ENCODE measurements at places on chromosomes 4 and X. TPM values are rescaled to one million over a fixed set of nuclear protein-coding genes. Genes with fewer than 3 reads are reported as not detected.

GRCh38 chr4:188778905-188779304 is 639.7 kb downstream of the TRIML1 start:
- DNase-seq = no peak

DNA sequence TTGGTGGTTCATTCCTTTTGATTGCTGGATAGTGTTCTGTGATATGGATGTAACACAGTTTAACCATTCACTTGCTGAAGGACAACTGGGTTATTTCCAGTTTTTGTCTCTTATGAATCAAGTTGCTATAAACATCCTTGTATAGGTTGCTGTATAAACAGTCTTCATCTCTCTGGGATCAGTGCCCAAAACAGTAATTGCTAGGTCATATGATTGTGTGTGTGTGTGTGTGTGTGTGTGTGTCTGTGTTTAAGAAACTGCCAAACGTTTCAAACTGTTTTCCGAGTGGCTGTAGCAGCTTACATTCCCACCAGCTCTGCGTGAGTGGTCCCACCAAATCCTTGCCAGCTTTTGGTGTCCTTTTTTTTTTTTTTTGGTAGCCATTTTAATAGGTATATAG is 60.4 kb downstream of the F11 start:
- DNase-seq = no peak

DNA sequence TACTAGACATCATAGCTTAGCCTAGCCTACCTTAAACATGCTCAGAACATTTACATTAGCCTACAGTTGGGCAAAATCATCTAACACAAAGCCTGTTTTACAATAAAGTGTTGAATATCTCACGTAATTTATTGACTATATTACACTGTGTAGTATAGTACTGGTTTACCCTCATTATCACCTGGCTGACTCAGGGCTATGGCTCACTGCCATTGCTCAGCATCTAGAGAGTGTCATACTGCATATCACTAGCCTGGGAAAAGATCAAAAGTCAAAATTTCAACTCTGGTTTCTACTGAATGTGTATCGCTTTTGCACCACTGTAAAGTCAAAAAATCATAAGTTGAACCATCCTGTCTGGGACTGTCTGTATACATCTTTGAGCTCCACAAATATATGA is 78.6 kb downstream of the CEP44 start:
- no peak for DNase-seq

DNA sequence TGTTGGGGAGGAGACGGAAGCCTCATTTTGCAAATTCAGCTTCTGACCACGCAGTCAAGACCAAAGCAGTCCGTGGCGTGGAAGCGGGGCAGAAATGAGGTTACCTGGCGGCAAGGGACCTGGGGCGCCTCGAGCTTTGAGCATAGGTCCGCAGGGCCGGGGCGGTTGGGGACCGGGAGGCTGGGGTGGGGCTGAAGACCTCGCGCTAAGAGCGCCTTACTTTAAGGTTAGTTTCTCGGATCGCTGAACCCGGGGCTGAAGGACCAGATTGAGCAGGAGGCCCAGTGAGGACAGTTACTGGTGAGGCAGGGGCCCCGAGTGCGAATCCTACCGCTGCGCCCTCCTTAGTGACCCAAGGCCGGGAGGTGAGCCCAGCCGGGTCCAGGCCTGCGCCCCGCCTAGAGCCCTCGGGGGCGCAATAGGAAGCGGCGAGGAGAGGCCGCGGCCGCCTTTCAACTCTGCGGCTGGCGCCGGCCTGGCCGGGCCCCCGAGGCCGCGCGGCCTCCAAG is 7.5 kb downstream of the MSX1 start:
- no peak for DNase-seq

DNA sequence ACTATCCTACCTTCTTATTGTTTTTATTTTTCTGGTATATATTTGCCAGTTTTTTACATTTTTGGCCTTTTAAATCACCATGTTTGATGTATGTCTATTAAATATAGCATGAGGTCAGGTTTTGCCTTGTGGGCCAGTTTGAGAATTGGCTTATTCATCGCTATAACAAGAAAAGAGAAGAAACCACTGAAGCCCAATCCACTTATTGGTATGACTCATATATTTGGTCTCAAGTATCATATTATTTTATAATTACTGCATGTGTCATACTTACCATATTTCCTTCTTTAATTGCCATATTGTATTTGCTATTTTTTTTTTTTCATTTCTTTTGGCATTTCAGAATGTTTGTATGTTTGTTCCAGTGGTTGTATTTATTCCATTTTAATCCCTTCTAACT is 99.3 kb downstream of the IRF2 start:
- no peak for DNase-seq

DNA sequence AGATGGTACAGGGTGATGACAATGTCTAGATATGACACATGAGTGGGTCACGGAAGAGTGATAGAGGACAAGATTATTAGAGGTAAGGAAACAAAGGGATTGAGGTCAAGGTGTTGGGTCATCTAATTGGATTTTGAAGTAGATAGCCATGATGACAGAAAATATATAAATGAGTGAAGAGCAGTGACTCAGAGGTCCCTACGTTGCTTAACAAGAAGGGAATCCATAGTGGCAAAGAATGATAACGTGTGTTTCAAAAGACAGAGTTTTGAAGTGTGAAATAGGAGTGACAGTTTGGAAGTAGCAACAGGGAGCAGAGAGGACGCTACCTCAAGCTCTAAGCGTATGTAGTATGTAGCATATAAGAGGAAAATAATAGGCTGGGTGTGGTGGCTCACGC is 22.2 kb upstream of the CAMK2D start:
- no peak for DNase-seq

DNA sequence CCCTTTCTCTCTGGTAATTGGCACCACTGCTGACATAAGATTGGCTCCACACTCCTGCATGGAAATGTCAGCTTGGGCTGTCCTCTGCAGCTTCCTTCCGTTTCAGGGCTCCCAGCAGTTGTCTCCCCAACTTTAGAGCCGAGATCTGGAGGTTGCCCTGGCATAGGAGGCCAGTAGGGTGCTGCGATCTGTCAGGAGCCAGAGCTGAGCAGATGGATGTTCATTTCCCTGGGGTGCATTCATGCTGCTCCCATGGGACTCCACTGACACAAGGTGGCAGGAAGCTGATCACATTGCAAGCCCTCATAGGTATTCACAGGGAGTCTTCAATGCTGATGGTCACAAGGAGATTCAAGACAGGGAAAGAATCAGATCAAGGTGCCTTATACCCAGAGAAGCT is 116.6 kb upstream of the RAI2 start:
- no peak for DNase-seq

GRCh38 chr4:56953680-56954520 is 23.5 kb downstream of the NOA1 start:
- no peak for DNase-seq

DNA sequence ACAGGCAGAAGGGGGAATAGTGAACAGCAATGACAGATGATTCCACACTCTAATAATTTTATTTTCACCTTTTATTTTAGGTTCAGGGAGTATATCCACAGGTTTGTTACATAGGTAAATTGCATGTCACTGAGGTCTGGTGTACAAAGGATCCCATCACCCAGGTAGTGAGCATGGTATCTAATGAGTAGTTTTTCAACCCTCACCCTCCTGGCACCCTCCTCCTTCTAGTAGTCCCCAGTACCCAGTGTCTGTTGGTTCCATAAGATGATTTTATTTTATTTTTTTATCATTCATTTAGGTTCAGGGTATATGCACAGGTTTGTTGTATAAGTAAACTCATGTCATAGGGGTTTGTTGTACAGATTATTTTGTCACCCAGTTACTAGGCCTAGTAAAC is 58.6 kb upstream of the UGT8 start:
- no peak for DNase-seq

GRCh38 chr4:88097301-88097700 is 61.1 kb downstream of the ABCG2 start:
- no peak for DNase-seq

DNA sequence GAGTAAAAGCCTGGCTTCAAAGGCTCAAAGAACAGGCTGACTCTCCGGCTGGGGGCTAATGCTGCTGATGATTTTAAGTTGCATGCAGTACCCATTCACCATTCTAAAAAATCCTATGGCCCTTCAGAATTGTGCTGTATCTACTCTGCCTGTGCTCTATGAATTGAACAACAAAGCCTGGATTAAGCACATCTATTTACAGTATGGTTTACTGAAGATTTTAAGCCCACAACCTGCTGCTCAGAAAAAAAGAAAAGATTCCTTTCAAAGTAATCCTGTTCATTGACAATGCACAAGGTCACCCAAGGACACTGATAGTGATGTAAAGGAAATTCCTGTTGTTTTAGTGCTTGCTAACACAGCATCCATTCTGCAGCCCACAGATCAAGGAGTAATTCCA is 84.9 kb upstream of the SFRP2 start:
- DNase-seq = no peak

DNA sequence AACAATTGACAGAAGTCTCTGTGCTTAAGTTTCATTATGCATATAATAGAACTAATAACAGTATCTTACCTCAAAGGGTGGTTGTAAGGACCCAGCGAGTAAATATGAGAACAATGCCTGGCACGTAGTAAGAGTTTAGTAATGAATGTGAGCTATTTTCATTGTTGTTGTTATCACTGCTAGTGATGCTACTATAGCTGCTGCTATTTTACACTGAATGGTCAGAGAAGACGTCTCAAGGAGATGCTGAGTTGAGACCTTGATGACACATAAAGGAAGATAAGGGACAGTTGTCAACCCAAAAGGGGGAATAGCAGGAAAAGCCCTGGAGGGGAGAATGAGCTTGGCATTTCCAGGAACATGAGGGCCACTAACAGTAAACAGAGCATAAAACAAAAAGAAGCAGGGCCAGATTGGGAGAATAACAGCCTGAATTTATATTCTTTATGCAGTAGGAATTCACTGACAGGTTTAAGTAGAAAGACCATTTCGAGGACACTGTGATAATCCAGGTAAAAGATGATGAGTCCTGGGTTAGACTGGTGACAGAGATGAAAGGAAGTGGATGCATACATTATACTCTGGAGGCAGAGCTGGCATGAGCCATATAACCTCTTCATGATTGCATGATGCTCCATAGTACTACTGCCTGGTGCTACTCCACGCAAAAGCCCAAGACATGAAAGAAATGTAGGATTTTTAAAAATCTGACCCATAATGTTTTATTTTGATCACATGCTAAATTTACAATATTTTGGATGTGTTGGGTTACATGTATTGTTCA is 23.1 kb downstream of the ATP8A1 start:
- no peak for DNase-seq

DNA sequence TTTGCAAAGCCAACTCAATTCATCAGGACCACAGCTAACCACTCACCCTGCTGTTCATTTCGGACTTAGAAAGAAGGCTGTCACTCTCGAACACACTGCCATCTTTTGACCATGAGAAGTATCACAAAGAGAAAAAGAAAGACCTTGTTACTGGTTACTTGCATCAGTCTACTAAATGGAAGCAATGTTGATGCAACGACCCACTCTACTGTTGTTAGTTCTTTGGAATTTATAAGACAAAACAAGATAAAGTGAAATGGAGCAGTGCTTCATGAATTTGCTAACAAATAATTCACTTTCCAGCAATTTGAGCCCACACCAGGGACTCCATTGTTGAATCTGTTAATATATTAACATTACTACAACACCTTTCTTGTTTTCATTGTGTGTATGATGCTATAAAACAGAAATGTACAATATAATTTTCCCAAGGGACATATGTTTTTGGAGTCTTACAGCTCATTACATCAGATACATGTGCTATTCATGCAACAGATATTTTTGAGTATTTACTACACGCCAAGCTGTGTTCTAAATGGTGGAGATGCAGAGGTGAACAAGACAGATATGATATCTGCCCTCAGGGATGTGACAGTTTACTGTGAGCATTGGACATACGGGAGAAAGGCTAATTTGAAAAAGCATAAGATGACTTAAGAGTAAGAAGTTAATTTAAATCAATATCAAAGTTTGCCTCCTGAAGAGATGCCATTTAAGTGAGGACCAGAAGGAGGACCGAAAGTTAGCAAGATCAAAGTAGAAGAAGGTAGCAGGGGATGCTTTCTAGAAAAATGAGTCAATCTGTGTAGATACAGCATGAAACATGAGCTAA is 87.2 kb downstream of the AREG start:
- no peak for DNase-seq

PCDH10 gene
- total RNA-seq = 22.3 TPM

GPR143 gene
- total RNA-seq = 7.3 TPM

MAGEA2 gene
- not detected for total RNA-seq

LRCH2 gene
- 29.4 TPM for total RNA-seq

SHISA3 gene
- 3.3 TPM for total RNA-seq

SORBS2 gene
- 9.2 TPM for total RNA-seq

ERAS gene
- total RNA-seq = 0.33 TPM

CT83 gene
- not detected for total RNA-seq

RRH gene
- 0.29 TPM for total RNA-seq

SAT1 gene
- total RNA-seq = 225 TPM
